ENCODE measurements at places on chromosomes 7 and 10. TPM values are rescaled to one million over a fixed set of nuclear protein-coding genes. Genes with fewer than 3 reads are reported as not detected.

Gene CCL24
- total RNA-seq = not detected

Gene CPA4
- not detected for total RNA-seq

GRCh38 chr10:100685331-100685730, 60.1 kb upstream of the PAX2 start:
- H3K36me3 ChIP-seq = no peaks in the 10 kb centered on the region
- no peak overlapping the region for H3K4me3 ChIP-seq
- peaks cover 24% of the 10 kb centered on the region for H3K27me3 ChIP-seq
- H3K27ac ChIP-seq = no peak overlapping the region
- H3K4me1 ChIP-seq = peaks cover 4% of the 10 kb centered on the region

Gene EN2
- total RNA-seq = not detected

- peaks cover 77% of the 10 kb centered on the region for H3K4me1 ChIP-seq
- no peak overlapping the region for H3K27ac ChIP-seq
- H3K36me3 ChIP-seq = peaks cover 58% of the 10 kb centered on the region
- DNase-seq = no peak
- H3K27me3 ChIP-seq = no peaks in the 10 kb centered on the region
- no peak overlapping the region for H3K4me3 ChIP-seq
Observed at GRCh38 chr10:102654969-102655368, 10.7 kb downstream of the TRIM8 start.

Measured in T-cell (primary cell).